ENCODE measurements at places on chromosomes 7 and 10.

- no peak for DNase-seq
These were observed 56.3 kb upstream of the YAE1 start for GRCh38 chr7:39509912-39510311.

DNA sequence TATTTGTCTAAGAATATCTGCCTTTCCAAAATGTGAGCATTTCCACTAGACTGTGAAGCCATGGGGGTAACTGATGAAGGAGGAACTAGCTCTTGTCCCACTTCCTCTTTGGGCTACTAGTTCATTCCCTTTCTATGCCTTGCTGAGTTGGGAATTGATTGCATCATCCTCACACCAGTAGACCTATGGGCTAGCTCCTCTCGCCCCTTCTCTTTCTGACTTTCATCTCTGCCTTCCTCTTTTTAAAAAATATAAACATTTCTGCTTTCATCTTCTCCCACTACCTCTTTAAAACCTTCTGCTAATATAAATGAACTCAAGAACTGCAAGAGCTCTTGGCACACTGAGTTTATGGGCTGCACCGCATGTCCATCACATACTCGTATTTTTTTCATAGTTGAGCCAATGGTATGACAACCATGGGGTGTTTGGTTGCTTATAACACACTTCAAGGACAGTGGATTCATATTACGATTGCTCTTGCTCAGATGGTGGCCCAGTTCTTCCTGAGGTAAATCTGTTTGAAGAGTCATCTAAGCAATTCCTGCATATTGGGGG is 182.0 kb downstream of the REEP3 start:
- no peak for DNase-seq

GRCh38 chr7:41206267-41206666 is 496.6 kb downstream of the INHBA start:
- DNase-seq: no peak

DNA sequence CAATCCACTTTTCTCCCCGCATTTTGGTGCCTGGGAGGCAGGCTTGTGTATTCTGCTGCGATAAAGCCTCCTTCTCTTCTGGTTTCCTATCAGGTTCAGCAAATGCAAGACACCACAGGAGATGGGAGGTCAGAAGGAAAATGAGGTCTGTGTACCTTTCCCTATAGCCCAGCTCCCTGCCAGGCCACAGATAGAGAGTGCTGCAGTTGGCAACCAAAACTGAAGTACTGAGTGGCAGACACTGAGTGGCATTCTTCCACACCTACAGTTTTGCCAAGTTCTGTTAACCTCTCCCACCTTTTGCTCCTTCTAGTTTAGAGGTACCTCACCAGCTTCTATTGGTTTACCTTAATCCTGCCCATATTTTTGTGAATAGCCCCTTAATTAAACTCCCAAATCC is 948.4 kb downstream of the SORCS1 start:
- no peak for DNase-seq

GRCh38 chr7:16034353-16034752 is 347.9 kb upstream of the MEOX2 start:
- DNase-seq: no peak

DNA sequence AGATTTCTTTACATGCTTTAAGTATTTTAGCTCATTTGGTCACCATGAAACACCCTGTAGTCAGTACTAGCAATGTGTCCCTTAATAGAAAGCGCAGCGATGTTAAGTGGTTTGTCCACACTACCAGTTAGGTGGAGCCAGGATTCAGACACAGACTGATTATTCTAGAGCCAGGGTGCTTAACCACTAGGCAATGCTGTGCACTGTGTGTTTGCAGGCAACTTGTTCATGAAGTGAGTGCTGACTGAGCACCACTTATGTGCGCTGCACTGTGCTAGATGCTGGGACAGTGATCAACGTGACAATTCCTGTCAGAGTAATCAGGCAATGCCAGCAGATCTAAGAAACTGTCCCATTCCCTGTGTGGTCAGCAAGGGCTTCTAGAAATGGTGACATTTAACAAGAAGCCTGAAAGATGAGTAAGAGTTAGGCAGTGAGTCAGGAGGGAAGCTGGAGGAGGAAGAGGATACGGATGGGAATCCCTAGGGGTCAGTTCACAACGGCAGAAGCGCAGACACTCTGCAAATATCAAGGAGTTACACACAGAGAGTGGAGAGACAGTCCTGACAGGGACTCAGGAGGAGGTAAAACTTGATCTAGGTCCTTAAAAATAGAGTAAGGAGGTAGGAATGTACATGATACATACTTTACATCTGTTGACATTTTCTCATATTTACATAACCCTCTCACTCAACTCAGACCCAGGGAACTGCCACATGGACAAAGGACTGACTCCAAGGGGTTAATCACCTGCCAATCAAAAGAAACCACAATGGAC is 69.7 kb upstream of the EGR2 start:
- no peak for DNase-seq

Data from CD4-positive, alpha-beta T cell treated with Interleukin-15 for 4 hours (primary cell).